Astrocyte of the cerebellum (primary cell): ENCODE measurements at places on chromosomes 16 and 17.

DNA sequence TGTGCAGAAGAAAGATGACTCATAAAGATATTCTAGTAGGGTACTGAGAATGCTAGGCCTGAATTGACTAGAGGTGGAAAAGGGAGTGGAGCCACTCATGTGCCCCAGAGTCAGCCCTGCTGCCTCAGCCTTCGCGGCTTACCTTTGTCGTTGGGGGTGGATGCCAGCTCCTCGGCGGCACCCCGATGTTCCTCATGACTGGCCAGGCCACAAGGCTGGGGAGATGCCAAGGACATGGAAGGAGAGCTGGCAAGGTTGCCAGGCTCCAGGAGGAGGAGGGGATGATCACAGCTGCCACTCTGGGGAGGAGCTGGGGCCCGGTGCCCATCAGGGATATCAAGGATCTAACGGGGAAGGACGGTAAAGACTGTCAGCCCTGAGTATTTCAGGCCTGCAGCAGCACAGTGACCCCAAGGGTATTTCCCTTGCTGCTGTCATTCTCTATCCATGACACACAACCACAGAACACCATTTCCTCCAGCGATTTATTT is 9.7 kb upstream of the SLC35B1 start:
- no peak for DNase-seq

- no peak for DNase-seq
Measured at GRCh38 chr17:32656886-32657285, 170.1 kb downstream of the CDK5R1 start.

GRCh38 chr17:69246726-69247375 is 18.2 kb upstream of the ABCA10 start:
- DNase-seq: peak; percentile 45

DNA sequence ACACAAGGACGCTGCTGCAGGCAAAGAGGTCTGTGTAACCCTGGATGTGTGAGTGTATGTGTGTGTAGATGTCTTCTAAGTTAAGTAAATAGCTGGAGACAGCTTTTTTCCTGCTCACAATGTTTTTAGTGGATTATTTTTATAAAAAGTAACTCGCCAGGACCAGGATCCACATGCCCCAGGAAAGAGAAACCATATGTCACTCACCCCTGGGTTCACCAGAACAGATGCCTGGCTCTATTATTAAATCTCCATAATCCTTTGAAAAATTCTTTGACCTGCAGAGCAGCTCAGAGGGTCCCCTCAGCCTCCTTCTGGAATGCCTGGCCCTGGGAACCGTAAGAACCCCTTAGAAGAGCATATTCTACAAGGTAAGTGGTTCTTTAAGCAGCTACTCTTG is 18.0 kb downstream of the ABCC12 start:
- DNase-seq: no peak

DNA sequence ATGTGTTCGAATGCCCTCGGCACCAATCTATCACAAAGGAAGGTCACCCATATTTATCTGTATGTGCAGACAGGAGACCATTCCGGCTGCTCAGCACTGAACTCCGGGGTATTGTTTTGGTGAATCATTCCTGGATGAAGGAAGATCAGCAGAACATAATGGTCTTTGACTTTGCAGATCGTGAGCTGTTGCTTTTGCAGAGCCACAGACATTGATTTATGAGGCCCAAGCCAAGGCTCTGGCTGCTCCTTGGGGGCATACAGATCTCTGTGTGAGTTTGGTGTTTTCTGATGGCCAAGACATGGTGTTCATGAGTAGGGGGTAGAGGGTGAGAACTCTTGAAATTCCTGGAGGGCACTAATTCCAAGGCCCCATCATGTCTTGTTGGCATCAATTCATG is 458.8 kb upstream of the HSBP1 start:
- DNase-seq: no peak

DNA sequence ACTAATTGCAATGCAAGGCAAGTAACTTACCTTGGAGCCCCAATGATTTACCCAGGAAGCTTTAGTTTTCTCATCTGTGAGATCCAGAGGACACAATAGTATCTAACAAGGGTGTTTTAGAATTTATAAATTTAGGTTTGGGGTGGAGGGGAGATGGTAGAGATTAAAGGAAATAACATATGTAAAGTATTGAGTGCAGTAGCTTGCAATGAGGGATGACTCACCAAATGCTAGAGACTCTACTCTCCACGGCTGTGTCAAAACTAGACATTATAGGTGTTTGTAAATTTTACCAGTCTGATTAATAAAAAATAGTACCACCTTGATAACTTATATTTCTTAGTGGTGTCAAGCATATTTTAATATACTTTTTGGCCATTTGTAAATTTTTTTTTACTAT is 3.7 kb upstream of the ABCA9 start:
- no peak for DNase-seq

GRCh38 chr16:89118361-89119165 is 24.9 kb downstream of the ACSF3 start:
- peak; percentile 46 for DNase-seq
